ENCODE measurements at places on chromosomes 4 and X. TPM values are rescaled to one million over a fixed set of nuclear protein-coding genes. Genes with fewer than 3 reads are reported as not detected.

ADH5 gene
- total RNA-seq = 135 TPM

CCNB3 gene
- total RNA-seq = 0.59 TPM

GAGE2A gene
- total RNA-seq = not detected

USP27X gene
- total RNA-seq = 2.8 TPM

KCNIP4 gene
- not detected for total RNA-seq

NDNF gene
- 0.35 TPM for total RNA-seq

ENPP6 gene
- total RNA-seq = not detected

HSFX4 gene
- total RNA-seq = not detected

CFAP47 gene
- total RNA-seq = not detected

FMR1 gene
- total RNA-seq = 34.6 TPM

FBXO8 gene
- total RNA-seq = 16.4 TPM

PITX2 gene
- total RNA-seq = not detected

VEGFC gene
- 25.2 TPM for total RNA-seq

RNF150 gene
- 28.7 TPM for total RNA-seq

CFP gene
- total RNA-seq = 0.60 TPM

ALAS2 gene
- not detected for total RNA-seq

BEX2 gene
- total RNA-seq = 7.3 TPM

GPR173 gene
- total RNA-seq = 8.5 TPM

FOXR2 gene
- not detected for total RNA-seq

PHEX gene
- 1.1 TPM for total RNA-seq

RNF212 gene
- total RNA-seq = 9.1 TPM

F9 gene
- total RNA-seq = not detected

GASK1B gene
- 37.6 TPM for total RNA-seq

BTK gene
- not detected for total RNA-seq

All from chondrocyte (in vitro differentiated cells).